Activated CD4-positive, alpha-beta T cell treated with anti-CD3 and anti-CD28 coated beads, Interleukin-2, amount 10 ng/mL, durations not matched to agents 24 days and 14 days (primary cell): ENCODE measurements at places on chromosomes 11 and 22. TPM values are rescaled to one million over a fixed set of nuclear protein-coding genes. Genes with fewer than 3 reads are reported as not detected.

Gene MAPK8IP1
- total RNA-seq, result 0.49 and 0.83 TPM in 2 replicates

Gene ADAMTS15
- total RNA-seq, result 0.02 TPM in 1 of 2 replicates, not detected in the other

Gene ASCL2
- total RNA-seq, result 0.62 and 0.96 TPM in 2 replicates

Gene CPSF7
- total RNA-seq, result 140 and 143 TPM in 2 replicates

Gene MS4A12
- total RNA-seq, result not detected in 2 replicates

Gene OR52E8
- total RNA-seq, result not detected in 2 replicates

- peak; percentile 61 for DNase-seq
These were observed 29.8 kb upstream of the CRTAM start for GRCh38 chr11:122808478-122808869.

DNA sequence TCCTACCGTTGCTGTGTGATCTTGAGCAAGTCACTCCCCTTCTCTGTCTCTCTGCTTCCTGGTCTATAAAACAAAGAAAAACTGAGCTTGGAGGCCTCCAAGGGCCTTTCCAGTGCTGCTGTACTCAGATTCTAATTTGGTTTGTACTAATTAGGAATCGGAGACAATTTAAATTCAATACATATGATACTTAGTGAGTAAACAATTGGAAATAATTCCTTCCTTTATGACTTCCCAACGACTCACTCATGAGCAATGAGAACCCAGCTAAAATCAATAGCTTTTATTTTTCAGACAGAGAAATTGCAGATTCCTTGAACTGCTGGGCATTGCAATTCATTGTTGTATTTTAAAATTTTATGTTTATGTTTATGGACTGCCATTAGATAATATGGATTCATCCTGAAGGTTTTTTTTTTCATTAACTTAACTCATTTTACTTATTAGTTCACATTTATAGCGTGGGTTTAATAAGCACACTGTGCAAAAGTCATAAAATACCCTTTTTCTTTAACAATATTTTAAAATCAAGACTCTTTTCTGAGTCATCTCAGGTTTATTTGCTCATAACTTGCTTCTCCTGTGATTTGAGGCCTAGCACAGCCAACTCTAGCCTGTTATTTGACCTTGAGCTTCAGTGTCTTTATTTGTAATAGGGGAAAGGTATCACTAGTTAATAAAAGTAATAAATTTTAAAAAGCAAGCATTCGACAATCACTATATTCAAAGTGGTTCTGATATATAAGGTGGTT is 95.8 kb downstream of the TP53I11 start:
- no peak for DNase-seq

- DNase-seq, result peak; percentile 54
These were observed 72.7 kb upstream of the NARS2 start for GRCh38 chr11:78647266-78647915.

DNA sequence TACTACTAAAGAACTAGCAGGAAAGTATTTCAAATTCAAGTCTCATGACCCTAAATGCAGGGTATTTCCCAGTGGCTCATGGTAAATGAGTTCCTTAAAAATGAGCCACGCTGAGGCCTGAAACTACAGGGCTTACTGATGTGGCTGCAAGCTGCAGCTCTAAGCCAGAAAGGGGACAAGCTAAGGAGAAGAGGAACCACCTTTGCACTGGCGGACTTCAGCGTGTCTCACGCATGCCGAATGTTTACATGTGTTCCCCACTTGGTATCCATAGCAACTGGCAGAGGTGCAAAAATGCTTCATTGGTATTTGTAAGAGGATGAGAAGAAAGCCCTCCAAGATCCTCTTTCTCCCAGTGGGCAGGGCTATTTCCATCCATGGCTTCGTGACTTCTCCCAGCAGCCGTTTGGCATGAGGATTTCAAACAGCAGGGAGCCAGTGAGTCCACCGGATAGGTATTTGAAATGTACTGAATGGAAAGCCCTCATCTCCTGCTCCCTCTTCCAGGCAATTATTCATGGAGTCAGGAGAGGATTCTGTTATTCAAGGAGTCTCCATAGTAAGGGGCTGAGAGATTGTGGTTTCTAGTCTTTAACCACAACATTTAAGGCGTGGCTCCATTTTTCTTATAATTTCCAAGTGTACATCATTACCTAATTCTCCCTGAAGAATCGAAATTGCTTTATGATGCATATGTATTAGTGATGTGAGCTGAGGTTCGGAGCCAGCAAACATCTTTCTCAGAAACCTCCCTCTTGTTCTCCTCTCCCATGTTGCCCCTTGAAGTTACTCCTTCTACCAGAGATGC is 55.3 kb upstream of the CD44 start:
- peak; percentile 93 for DNase-seq

DNA sequence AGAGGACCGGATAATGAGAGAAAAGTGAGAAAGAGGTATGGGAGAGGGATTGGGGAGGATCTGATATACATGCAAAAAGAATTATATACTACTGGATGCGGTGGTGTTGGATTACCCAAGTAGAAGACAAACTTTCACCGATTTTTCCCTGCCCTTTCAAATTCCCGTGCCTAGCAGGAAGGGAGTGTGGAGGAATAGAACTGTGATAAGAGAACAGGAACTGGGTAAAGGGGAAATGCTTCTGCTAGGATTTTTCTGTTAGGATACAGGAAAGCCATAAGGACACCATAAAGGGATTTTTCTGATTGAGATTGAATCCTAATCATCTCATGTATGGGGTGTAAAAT is 480 bp upstream of the MTMR2 start:
- no peak for DNase-seq

GRCh38 chr11:84899134-84899533 is 728.0 kb downstream of the DLG2 start:
- DNase-seq, result no peak

GRCh38 chr22:30887453-30887852 is 81.1 kb downstream of the MORC2 start:
- DNase-seq, result no peak

DNA sequence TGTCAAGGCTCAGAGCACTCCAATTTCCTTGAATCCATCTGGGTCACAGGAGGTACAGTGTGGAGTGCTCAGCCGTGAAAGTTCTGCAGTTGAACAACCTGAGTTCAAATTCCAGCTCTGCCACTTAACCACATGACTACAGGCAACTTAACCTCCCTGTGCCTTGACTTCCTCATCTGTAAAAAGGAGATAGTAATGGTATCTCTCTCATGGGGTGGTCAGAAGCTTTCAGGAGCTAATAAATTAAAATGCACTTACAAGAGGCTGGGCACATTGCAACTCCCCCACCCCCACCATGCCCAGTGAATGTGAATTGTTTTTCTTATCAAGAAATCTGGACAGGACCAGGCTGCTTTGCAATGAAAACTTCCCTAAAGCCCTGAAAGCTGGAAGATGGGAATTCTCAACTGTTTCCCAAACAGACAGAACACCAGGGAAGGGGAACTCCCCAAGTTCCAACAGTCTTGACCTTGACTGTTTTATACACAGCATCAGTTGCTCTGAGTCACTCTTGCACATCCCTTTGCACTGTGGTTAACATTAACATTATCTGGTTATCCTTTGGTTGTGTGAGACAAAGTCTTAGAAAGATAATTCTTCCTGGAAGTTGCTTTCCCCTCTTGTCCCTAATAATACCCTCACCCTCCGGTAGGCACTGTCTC is 137.0 kb downstream of the SLC1A2 start:
- DNase-seq, result no peak

DNA sequence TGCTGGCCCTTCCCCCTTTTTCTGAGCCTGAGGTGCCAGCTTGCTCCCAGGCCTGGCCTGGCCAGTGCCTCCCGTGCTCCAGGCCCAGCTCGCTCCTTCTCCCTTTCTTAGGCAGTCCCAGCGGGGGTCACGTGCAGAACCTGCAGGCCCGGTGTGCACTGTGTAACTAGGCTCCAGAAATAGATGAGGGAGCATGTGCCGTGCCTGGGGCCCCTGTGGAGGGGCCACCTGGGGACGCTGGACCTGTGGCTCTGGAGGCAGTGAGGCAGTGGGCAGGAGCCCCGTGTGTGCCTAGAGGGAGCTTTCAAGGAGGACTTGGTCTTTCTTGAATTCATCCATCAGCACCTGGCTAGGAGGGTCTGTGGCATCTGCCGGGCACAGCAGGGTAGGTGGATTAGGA is 11.5 kb downstream of the PTDSS2 start:
- DNase-seq, result no peak

DNA sequence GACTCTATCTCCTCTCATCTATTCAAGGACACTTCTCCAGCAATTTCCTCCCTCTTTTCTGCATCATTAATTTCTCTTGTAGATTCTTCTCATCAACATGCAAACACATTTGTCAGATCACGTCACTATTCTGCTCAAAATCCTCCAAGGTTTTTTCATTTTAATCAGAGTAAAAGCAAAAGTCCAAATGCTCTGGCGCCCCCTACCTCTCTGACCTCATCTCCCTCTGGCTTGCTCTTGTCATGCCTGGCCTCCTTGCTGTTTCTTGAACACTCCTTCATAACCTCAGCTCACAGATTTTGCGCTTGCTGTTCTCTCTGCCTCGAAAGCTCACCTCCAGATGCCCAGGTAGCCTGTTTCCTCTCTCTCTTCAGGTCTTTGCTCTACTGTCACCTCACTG is 22.4 kb downstream of the RTCB start:
- DNase-seq, result peak; percentile 72

DNA sequence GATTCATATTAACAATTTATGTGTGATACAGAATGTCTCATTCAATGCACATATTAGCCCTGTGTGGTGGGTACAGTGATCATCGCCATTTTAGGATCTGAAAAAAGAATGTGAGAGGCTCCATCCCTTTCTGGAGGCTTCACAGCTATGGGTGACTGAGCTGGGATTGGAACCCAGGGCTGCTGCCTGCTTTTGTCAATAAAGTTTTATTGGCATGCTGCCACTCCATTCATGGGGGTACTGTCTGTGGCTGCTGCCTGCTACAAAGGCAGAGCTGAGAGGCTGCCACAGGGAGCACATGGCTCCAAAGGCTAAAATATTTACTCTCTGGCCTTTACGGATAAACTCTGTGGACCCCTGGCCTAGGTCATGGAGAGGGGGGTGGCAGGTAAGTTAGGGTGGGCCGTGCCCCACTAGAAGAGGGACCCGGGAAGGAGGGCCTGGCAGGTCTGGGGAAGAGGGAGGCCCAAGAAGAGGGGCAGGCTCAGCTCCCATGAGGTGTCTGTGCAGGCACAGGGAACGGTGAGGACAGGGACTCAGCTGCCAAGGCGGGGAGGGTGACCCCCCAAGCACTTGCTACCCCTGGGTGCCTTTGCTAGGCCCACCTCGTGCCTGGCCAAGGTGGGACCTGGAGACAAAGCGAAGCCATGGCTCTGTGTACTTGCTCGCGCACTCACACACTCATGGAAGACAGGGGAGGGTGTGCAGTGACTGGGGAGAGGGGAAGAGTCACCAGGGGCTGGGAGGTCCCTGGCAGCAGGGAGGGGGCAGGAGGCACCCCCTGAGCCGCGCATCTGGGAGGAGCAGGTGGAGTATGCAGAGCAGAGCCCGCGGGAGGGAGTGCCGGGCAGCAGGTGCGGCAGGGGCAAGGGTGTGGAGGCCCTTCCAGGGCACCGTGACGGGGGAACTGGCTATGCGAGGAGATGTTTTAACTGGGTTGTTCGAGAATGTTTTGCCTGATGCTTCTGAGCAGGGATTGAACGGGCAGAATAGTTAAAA is 335.3 kb downstream of the CTTN start:
- no peak for DNase-seq

DNA sequence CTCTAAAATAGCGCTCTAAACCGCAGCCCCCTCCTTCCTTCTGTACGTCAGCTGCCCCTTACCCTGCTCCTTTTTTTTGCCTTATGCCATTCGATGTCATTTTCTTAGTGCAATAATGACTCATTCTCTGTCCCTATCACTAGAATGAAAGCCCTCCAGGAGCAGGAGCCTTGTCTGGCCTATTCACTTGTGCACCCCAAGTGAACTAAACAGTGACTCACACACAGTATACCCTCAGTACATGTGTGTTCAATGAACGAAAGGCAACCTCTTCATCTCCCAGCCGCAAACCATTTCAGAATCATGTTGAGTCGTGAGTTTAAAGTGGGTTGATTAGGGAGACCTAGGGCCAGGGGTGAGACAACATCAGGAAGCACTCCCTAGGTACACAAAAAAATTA is 50.7 kb upstream of the SPATA19 start:
- DNase-seq, result no peak

DNA sequence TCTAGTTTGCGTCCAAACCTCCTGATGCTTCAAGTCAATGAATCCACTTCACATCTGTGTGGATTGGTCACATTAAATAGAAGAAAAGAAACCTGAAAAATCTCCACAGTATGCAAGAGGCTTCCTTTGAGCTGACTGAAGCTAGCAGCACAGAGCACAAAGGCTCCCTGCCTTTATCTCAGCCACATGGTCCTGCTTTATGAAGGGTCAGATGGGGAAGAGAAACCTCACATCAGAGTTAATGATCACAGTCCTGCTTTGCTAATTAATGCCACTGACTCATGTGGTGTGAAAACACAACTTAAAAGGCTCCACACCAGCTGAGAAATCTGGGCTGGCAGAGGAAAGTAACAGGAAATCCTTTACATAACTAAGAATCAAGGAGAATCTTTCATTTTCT is 1291.0 kb downstream of the LRRC4C start:
- no peak for DNase-seq

DNA sequence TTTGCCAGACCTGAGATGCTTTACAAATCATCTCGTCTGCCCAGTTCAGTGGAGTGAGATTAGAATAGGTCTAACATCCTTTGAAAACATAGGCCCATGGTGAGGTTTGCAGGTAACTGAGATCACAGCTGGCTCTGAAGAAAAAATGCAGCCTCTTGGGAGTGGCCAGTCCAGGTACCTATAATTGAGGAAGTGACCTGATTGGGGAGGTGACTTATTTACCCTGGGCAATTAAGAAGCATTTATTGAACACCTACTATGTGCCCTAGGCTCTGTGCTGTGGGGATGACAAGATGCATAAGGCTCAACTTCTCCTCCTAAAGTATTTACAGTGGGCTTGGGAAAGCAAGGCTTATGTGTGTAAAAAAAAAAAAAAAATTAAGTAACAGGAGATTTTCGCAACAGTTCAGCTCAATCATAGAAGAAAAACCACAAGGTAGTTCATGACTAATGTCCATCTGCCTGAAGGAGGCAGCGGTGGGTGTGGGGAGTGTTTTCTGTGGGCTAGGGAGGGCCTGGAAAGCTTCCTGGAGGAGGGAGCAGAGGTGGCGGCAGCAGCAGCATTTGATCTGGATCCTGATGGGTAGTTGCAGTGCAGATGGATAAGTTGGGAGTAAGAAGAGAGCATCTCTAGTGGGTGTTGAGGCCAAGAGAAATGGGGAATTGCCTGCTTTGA is 16.1 kb downstream of the MICAL2 start:
- DNase-seq, result no peak
